HCEC 1CT (cell line): ENCODE measurements at places on chromosomes 2 and 18.

DNA sequence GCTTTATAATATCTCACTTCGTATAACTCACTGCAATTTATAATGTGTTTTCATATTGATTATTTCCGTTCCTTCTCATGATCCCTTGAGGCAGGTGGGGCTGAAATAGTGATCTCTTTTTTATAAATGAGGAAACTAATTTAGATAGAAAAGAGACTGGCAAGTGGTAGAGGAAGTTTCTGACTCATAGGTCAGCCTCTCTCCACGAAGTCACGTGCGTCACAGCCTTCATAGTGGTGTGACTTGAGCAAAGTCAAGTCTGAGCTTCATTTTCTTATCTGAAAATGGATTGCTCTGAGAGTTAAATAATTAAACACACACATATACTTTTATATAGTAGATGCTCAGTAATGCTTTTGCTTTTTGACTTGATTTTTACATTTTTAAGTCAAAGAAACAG lies 19.9 kb downstream of the ABCG5 start:
- peak; percentile 21 for DNase-seq

DNA sequence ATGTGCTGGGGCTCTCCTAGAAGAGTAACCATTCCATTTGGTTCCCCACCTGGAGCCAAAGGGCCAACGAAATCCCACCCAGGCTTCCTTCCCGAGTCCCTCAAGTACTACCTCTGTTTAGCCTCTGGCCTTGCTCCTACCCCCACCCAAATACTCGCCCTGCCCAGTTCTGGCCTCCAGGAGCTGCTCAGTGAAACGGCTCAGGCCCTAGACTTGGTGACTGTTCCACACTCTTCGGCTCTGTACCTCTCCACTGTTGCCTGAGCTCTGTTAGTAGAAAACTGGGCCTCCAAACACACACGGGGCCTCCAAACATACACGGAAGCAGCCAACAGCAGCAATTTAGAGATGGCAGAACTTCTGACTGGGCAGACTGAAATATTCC lies 4.2 kb downstream of the OTX1 start:
- no peak for DNase-seq

- DNase-seq: peak; percentile 22
Observed at GRCh38 chr2:29281086-29281915, 166.1 kb downstream of the CLIP4 start.

DNA sequence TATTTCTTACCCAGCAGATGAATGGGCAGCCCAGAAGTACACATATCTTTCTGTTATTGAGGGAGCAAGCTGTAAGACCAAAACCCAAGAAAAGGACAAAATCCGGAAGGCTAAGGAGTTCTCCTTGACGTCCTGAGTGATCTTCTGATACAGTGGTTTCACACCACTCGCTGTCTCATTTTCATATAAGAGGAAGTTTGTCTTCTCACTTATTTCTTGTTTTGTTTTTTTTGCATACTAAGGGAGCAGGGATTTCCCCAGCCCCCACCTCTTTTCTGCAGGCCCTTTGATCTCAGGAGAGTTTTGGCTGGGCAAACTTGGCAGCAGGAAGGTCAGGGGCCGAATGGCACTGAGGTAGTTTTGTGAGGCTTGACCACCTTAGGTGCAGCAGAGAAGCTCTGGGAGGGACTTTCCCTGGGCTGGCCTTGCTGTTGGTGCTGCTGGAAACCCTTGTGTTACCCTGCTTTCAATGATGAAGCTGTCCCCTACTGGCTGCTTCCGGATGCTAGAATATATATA lies 13.3 kb downstream of the CHRNA1 start:
- DNase-seq: no peak

DNA sequence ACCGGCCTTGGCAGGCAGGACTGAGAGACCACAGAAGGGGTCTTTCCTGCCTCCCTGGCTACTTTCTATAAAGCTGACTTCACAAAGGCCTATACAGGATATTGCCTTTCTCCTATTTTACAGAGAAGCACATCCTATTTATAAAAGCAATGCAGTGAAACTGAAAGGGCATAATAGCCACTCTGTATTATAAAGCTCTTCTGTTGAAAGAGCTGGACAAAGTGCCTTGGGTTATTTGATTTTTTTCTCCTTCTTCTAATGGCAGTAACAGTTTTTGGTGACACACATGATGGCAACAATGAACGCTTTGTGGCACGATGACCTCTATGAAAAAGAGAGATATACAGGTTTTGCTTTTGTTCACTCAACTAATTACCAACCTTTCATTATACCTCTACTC lies 281.1 kb downstream of the ZNF516 start:
- DNase-seq: no peak
